ENCODE measurements at places on chromosomes 2 and 18. TPM values are rescaled to one million over a fixed set of nuclear protein-coding genes. Genes with fewer than 3 reads are reported as not detected.

GRCh38 chr18:75405351-75405750 is 22.2 kb downstream of the SMIM21 start:
- no peak for DNase-seq

DNA sequence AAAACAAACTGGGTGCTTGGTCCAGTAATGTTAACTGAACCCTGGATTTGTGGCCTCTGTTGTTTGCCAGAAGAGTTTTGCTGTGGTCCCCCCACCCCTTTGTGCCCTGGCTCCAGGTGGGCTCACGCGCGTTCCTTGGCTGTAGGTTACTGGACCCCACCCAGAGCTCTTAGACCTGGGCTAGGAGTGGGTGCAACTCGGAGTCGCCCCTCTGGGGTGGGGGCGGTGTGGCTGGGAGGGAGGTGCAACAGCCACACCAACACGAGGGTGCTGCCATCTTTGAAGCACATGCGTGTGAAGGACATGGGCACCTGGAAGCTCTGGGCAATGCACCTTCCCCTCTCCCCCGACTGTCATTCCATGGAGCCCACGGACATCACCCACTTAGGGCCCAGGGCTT is 92.7 kb downstream of the USP40 start:
- no peak for DNase-seq

Gene DSG4
- not detected for total RNA-seq

DNA sequence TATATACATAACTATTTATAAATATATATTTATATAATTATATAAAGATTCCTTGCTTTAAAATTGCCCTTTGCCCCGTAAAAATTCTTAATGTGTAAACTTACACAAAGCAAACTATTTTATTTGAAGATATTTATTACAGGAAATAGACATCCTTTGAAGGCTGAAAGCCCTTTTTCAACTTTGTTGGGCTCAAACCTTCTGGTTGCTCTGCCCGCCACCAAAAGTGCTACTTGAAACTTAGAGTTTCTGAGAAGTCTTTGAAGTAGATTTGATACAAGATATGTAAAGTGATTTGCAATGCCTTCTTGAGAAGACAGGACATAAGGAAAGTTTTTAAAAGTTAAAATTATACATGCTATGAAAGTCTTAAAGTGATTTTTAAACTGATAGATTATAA is 36.6 kb upstream of the METAP1D start:
- DNase-seq: no peak

- DNase-seq: no peak
Measured at GRCh38 chr2:159715451-159715850, 3.1 kb downstream of the MARCHF7 start.

Gene PARD6G
- total RNA-seq: 1.0 TPM

DNA sequence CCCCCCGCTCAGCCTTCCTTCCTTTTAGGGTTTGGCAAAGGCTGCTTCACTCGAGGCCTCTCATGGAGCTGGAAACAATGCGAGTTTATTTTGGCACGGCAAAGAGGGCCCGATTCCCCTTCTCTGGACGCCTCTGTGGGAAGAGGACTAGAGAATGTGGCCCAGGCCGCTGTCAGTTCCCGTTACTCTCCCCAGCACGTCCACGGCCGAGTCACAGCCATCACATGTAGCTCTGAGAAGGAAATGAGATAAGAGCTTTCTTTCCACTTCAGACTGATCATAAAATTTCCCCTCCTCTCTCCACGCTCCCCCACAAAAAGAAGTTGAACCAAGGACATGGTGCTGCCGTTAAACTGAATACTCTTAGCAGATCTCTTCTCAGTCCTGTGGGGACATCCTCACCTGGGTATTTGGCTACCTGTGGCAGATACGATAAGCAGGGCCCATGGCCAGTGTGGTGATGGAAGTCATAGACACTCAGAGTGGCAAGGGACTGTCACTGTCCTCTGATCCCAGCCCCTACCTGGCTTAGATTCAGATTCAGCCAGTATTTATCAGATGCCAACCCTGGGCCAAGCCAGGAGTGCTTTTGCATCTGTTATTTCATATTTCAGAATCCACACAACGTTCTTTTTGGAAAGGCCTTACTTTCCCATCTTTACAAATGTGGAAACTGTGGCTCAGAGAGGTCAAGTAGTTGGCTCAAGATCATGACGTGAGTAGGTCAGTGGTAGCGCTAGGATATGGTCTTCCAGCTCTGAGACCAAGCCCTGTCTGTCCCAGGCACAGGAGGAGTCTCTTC is 101.2 kb downstream of the MCFD2 start:
- no peak for DNase-seq

Gene CEP68
- 20.9 TPM for total RNA-seq

GRCh38 chr2:1051075-1051474 is 100.4 kb downstream of the SNTG2 start:
- no peak for DNase-seq

DNA sequence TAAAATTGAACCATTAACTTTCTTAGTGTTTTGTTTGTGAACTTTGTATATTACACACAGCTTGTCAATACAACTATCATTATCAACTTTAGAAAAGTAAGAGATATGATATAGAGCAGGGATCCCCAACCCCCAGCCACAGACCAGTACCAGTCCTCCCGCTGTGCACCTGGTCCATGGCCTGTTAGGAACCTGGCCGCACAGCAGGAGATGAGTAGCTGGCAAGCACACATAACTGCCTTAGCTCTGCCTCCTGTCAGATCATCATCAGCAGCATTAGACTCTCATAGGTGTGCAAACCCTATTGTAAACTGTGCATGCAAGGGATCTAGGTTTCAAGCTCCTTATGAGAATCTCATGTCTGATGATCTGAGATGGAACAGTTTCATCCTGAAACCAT is 491.0 kb upstream of the NXPH2 start:
- no peak for DNase-seq

Gene FAM110C
- total RNA-seq: 0.69 TPM

Gene LINC00305
- not detected for total RNA-seq

Gene RIT2
- not detected for total RNA-seq

DNA sequence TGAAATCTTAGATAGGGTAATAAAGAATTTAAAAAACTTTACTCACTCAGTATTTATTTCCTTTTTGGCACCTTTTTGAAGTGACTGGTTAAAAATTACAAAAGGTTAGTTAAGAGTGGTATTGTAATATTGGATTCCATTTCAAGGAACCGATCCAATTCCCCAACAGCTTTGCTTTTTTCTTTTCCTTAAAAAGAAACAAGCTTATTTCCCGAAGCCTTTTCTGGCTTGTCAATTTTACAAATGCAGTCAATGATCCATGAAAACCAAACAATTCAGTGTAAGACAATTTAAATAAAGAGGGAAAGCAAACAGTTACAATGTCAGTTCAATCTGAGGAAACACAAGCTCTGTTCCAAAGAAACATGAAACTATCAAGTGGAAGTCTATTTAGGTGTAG is 200.2 kb downstream of the RIT2 start:
- DNase-seq: no peak

- no peak for DNase-seq
Measured at GRCh38 chr18:74412116-74412880, 44.8 kb downstream of the DIPK1C start.

DNA sequence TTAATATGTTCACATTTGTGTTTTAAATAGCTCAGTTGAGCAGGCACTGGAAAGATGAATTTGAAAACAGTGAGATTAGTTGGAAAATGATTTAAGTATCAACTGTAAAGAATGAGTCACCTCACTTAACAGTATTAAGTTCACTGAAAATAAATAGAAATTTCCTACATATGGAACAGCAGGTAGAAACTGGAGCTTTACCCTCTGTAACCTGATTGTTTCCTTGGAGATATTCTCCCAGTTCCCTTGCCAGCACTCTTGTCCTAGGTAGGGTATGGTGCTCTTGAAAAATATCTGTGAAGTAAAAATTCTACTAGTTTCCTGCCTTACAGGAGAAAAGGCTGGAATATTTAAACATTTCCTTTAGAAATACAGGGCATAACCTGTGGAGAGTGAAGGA is 81.3 kb upstream of the DLGAP1 start:
- no peak for DNase-seq

GRCh38 chr2:41962922-41963622 is 84.7 kb upstream of the PKDCC start:
- DNase-seq: no peak

Data from activated naive CD8-positive, alpha-beta T cell treated with anti-CD3 and anti-CD28 coated beads, Interleukin-2, amount 10 ng/mL, durations not matched to agents 7 days and 5 days (primary cell).